ENCODE measurements at places on chromosomes 2 and 18. TPM values are rescaled to one million over a fixed set of nuclear protein-coding genes. Genes with fewer than 3 reads are reported as not detected.

Gene CENPO
- 35.3 TPM for total RNA-seq

Gene DCDC2C
- total RNA-seq: not detected

DNA sequence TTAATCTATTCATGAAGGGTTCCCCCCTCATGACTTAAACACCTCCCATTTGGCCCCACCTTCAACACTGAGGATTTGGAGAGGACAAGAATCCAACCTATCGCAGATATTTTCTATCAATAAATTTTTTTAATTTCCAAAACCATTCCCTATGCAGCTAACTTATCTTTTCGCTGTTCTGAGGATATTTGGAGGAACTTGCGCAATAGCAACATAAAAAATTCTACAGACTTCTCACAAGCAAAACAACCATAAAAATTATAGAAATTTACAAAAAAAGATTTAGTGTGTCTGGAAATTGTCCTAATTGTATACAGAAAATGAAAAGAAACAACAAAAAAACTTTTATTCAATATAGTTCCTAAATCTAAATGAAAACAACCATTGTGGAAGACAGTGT, 1472.7 kb upstream of the ZEB2 start:
- no peak for DNase-seq

Gene SLC30A3
- not detected for total RNA-seq

- no peak for DNase-seq
Measured at GRCh38 chr2:152120430-152120829, 21.6 kb upstream of the CACNB4 start.

Gene HOXD8
- total RNA-seq: not detected

Gene SCN7A
- not detected for total RNA-seq

- no peak for DNase-seq
Measured at GRCh38 chr2:229282758-229283546, 11.9 kb upstream of the PID1 start.

Gene CHST9
- total RNA-seq: not detected

GRCh38 chr18:27793013-27793785, 383.7 kb downstream of the CDH2 start:
- no peak for DNase-seq

DNA sequence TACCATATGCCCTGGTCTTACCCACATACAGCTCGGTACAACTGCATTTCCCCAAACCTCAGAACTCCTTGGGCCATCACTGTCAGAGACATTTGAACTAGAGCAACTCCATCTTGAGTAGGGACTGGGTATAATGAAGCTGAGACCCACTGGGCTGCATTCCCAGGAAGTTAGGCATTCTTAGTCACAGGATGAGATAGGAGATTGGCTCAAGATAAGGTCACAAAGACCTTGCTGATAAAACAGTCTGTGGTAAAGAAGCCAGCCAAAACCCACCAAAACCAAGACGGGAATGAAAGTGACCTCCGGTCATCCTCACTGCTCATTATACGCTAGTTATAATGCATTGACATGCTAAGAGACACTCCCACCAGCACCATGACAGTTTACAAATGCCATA, 131.3 kb downstream of the PIK3C3 start:
- DNase-seq: no peak

GRCh38 chr2:46945671-46946070, 30.1 kb upstream of the MCFD2 start:
- no peak for DNase-seq
